Airway epithelial cell (primary cell): ENCODE measurements at places on chromosomes 5 and 9. TPM values are rescaled to one million over a fixed set of nuclear protein-coding genes. Genes with fewer than 3 reads are reported as not detected.

Gene TNFSF15
- total RNA-seq: 0.28 and 0.42 TPM in 2 replicates

Gene SIT1
- not detected in 2 replicates for total RNA-seq

Gene THBS4
- total RNA-seq: 0.19 and 0.42 TPM in 2 replicates

Gene CYLC2
- total RNA-seq: not detected in 2 replicates

Gene GPR21
- 0.28 and 0.42 TPM in 2 replicates for total RNA-seq

Gene FBXO10
- total RNA-seq: 1.7 and 2.9 TPM in 2 replicates

Gene SMARCA2
- 34.8 and 67.8 TPM in 2 replicates for total RNA-seq

Gene SLC6A18
- total RNA-seq: not detected in 2 replicates

Gene ZBTB6
- 4.5 and 8.5 TPM in 2 replicates for total RNA-seq

Gene ANKRD18A
- total RNA-seq: 0.98 and 1.6 TPM in 2 replicates

Gene AQP7
- total RNA-seq: not detected in 2 replicates

Gene DMGDH
- total RNA-seq: not detected in 2 replicates

Gene NSG2
- total RNA-seq: not detected in 2 replicates

Gene F12
- total RNA-seq: 14.4 and 19.6 TPM in 2 replicates

Gene BARHL1
- not detected in 2 replicates for total RNA-seq

Gene UBTD2
- total RNA-seq: 11.1 and 14.7 TPM in 2 replicates
